ENCODE measurements at places on chromosomes 16 and 17.

- DNase-seq: no peak
Observed at GRCh38 chr16:85570735-85571562, 42.2 kb upstream of the GSE1 start.

GRCh38 chr17:79777894-79778503, at the start of gene CBX2:
Gene CBX2, plus strand, starts transcription at chr17:79778148. Its CDS starts 88 bp downstream, at chr17:79778236.
- DNase-seq: no peak

DNA sequence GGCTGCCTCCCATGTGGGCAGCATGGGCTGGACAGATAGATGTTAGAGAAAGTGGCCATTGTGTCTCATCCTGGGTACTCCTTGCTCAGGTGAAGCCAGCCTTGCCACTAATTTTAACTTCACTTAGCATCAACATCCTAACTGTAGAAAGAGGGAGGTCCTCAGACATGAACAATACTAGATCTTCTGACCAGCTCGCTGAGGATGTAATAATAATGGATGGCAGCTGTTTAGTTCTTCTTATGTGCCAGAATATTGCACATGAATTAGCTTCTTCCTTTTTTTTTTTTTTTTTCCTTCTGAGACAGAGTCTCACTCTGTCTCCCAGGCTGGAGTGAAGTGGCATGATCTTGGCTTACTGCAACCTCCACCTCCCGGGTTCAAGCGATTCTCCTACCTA, 232.4 kb downstream of the CCDC182 start:
- no peak for DNase-seq

- DNase-seq: no peak
Observed at GRCh38 chr16:1917665-1918350, 407 bp downstream of the HS3ST6 start.

DNA sequence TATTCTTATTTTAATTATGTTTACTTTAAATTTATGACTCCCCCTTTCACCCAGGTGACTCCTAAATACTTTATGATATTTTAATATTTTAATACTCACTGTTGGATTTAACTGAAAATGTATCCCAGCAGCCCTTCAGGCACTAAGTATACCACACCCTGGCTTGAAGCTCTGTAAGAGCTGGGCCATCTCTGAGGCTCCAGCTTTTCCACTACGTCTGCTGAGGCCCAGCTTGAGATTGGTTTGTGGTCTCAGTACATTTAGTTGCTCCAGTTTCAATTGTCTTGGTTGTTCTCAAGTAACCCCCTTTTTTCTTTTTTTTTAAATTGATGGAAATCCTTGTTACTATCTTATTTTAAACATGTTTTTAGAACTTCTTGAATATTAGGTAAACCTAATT, 27.0 kb upstream of the CAPNS2 start:
- DNase-seq: no peak

DNA sequence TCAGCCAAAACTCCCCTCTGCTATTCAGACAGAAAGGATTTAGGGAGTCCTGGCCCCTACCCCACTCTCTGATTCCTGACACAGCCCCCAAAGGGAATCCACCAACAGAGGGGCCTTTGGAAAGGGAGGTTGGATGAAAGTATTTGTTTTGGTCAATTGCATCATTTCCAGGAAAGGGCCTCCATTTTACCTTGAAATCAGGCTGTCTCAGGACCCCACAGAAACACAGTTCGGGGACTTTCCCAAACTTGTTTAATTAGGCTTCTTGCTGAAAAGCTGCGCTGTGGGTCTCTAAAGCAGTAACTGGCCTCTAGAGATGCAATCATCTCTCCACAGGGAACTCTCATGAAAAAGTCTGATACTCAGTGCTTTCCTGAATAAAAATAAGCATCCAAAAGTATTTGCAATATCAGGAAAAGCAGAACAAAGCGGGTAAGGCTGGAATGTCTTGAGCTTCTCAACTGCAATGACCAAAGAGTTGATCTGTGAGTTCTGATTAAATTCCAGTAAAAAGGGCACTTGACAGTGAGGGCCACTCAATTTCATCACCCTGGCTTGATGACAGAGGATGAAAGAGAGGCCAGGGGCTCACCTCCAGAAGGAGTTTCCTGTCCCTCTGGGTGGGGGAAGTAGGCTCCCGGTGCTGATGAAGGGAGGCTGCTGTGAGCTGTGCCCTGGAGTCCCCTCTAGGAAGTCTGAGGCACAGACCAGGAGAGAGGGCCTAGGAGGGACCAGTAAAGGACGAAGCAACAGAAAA, 36.3 kb downstream of the LYRM9 start:
- no peak for DNase-seq

DNA sequence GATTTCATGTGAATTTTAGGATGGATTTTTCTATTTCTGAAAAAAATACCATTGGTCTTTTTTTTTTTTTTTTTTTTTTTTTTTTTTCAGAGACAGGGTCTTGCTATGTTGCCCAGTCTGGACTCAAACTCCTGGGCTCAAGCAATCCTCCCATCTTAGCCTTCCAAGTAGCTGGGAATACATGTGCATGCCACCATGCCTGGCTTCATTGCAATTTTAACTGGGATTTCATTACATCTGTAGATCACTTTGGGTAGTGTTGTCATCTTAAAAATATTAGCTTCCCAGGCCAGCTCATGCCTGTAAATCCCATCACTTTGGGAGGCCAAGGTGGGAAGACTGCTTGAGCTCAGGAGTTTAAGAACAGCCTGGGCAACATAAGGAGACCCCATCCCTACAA, 54.8 kb downstream of the TOM1L2 start:
- DNase-seq: no peak

DNA sequence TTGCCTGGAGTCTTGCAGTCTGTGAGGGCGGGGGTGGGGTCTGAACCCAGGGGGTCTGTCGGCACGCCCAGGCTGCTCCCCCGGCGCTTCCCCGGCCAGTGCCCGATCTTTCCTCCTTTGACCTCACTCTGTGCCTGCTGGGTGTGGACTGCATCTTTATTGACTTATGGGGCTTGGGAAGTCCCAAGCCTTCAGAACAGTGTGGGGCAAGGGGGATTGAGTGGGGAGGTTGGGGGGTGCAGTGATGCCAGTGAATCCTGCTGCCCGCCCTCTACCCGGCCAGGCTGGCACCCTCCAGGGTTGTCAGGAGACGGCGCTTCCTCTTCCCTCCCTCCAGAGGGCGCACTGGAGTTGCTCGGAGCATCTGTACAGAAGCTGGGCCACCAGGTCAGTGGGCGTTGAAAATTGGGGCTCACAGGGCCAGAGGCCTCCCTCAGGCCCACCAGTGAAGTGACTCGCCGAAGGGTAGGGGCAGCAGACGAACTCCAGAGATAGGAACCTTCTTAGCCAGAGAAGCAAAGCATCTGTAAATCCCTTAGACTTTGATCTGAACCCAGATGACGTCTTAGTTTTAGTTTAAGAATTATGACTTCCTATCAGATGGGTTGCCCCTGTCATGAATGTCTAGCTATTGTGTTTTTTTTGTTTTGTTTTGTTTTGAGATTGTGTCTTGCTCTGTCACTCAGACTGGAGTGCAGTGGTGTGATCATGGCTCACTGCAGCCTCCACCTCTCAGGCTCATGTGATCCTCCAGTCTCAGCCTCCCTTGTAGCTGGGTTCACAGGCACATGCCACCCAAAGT, 184.8 kb upstream of the CIBAR2 start:
- DNase-seq: no peak

- DNase-seq: no peak
Observed at GRCh38 chr16:50880926-50881325, 139.0 kb downstream of the CYLD start.

- DNase-seq: no peak
Observed at GRCh38 chr16:1670371-1670770, 7.7 kb upstream of the JPT2 start.

DNA sequence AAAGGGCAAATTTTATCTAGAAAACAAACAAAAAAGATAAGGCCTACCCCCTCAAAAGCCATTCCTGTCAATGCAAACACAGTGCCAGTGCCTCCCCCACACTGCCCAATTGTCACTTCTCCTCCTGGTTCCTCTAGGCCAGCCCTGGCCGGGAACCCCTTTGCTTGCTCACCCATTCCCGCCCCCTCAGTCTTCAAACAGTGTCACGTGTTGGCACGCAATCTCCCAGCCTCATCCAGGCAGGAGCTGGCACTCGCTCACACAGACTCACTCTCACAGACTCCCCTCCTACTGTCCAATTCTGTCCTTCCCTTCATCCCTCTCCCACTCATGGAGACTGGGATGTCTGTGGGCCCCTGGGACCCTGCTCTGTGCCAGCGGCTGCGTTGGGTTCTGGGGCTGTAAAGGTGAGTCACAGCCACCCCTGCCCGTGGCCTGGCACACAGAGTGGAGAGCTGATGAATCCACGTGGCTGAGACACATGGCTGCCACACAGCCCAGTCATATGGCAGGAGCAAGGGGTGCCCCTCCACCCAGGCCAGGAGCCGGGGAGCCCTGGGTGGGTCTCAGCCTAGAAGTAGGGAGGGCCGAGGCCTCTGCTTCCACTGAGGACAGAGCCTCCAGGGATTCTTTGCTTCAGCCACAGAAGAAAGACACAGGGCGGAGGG, 54.8 kb downstream of the VAC14 start:
- DNase-seq: no peak

GRCh38 chr17:57396511-57396921, 140.2 kb downstream of the MSI2 start:
- no peak for DNase-seq

DNA sequence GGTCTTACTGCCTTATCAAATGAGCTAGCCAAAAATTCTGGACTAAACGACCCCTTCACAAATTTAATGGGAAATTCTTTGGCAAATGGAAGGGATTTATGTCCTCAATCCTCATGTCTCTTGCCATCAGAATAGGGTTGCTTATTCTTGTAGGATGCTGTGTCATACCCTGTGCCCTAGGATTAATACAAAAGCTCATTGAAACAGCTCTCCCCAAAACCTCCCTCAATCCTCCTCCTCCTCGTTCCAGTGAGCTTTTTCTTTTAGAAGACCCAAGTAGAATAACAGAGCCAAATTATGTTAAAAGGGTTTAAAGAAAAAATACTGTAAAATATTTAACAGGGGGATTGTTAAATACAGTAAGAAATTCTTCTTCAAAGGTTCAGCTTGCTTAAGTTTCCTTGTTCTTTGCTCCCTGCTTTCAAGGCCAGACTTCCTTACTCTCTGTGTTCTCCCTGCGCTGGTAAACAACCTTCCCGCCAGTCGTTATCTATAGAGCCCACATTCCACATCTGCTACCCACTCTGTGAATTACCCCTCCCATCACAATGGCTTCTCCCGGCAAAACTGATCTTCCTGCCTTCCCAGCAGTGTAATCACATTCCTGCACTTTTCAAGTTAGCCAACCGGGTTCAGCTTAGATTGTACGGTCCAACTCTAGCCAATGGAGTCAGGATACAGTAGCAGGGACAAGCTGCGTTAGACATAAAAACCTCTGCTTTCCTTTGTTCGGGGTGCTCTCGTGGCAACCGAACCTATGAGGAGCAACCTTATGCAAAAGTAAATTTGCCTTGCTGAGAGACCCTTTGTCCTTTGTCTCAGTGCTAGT, 9.7 kb downstream of the HPR start:
- no peak for DNase-seq

DNA sequence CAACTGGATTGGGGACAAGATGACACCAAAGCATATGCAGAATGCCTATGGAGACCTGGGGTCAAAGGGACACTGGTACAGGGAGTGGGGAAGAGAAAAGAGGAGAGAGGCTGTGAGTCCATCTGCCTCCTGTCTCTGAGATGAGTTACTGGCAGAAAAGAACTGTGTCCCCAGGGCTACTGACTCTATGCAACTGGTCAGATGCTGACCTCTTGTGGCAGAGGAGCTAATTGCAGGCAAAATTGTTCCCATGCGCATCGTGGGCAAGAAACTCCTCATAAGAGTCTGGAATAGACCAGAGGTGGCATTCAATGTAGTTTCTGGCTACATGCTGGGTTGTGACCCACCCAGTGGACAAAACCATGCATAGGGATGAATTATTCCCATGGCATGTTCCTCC, 26.1 kb upstream of the MLKL start:
- no peak for DNase-seq

- no peak for DNase-seq
Observed at GRCh38 chr16:31695667-31696066, 168.0 kb downstream of the AHSP start.

GRCh38 chr16:78770353-78771091, 671.1 kb downstream of the WWOX start:
- peak; percentile 59 for DNase-seq

DNA sequence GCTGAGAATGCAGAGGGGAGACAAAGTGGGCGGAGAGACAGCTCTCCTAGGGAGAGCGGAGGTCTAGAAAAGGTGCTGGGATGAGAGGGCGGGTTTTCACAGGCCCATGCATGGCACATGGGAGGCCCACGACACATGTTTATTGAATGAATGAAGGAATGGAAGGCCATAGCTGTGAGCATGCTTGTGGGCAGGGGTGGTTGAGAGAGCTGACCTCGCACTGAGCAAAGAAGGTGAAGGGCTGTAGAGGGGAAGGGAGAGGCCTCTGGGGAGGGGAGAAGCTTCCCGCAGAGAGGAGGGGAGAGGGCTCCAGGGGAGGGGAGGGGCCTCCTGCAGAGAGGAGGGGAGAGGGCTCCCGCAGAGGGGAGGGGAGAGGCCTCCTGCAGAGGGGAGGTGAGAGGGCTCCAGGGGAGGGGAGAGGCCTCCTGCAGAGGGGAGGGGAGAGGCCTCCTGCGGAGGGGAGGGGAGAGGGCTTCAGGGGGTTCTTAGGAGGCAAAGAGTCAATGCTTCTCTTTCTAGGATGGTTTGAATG, 27.3 kb downstream of the SDK2 start:
- DNase-seq: no peak

- no peak for DNase-seq
Observed at GRCh38 chr16:21184834-21185233, 26.4 kb downstream of the LDAF1 start.

DNA sequence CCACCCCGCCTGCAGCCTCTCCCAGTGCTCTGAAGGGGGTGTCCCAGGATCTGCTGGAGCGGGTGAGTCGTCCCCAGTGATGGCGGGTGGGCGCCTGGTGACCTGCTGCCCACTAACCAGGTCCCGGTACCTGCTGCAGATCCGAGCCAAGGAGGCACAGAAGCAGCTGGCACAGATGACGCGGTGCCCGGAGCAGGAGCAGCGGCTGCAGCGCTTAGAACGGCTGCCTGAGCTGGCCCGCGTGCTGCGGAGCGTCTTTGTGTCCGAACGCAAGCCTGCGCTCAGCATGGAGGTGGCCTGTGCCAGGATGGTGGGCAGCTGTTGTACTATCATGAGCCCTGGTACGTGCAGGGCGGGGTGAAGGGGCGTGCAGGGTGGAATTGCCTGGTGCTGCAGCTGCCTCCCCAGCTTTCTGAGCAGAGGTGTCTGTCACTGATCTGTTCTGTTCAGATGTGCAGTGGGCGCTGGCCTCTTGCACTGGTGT, 3.6 kb downstream of the CDT1 start:
- DNase-seq: no peak

DNA sequence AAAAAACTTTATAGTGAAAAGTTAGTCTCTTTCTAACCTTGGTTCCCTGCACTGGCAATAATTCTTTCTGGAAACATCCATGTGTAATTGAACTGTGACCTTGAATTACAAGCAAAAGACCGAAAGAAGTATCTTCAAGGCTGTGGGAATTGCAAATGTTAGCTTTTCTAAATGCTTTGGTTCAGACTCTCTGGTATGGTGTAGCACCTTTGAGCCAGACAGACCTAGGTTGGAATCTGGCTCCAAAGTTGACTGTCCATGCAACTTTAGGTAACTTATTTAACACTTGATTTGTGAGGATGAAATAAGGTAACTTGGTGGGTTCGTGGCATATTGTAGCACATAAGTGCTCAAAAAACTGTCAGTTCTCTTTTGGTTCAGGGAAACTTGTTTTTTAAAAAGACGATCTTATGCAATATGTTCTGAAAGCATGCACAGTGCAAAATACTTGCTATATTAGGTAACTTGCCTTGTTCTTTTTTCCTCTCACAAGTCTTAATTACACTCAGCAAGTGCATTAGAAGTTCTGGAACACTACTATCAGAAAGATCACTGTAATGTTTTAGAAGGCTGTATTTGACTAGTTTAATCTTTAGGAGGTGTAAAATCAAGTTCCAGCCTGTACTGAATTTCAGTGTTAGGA, 46.3 kb downstream of the TANGO6 start:
- DNase-seq: no peak
